ENCODE measurements at places on chromosomes 3 and 15. TPM values are rescaled to one million over a fixed set of nuclear protein-coding genes. Genes with fewer than 3 reads are reported as not detected.
A peak's percentile ranks its signal among the peaks of the same experiment; 100 is the strongest.

DNA sequence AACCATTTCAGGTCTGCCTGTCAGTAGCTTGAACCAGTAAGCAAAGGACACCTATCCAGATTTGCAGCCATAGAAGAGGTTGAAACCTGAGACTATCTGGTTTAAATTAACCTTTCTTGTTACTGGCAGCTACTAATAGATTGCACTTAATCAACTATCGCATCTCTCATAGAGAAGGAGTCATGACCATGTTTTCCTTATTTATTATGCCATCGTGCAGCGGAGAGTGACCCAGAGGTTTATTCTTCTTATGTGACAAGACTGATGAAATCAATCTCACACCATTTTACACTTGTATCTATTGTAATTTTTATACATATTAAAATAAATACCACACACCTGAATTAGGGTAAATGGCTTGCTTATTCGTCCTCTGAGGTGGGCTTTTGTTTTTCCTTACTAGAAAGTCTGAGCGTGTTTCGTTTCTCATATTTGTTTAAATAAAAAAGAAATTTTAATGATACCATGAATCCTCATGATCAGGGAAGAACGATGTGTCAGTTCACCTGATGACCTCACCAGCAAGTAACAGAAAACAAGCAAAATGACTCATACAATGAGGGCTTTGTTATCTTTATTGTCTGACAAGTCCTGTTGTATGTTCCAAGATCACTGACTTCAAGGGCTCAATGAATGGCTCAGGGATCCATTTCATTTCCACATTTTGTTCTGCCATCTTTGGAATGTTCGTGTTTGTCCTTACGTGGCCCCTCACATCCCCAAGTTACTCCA, 379.5 kb upstream of the DPH6 start:
- no peak for DNase-seq

DNA sequence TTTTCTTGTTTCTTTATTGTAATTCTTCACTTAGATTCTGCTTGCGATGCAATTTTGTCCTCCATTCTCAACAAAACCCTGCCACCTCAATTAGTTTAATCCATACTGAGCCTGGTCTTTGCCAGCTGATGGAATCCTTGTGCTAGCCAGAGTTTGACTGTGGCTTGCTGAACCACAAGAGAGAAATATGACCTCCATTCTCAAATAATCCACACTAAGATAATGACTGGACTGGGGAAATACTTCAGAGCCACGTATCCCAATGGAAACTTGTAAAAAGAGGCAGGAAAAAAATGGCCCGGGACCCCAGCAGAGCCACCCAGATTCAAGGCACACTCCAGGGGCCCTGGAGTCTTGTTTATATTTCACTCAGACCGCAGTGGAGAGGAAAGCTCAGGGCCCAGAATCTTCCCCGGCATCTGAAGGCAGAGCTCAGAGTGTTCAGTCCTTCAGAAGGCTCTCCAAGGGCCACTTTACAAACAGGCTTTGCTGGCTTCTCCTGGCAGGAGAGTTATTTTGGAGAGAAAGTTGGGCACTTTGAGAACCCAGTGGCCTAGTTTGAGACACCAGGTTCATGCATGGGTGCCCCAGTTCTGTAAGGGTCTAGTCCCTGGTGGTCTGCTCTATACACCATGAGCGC, 62.7 kb downstream of the SSUH2 start:
- no peak for DNase-seq

GRCh38 chr15:79724804-79725203, 172.0 kb downstream of the MTHFS start:
- DNase-seq, result no peak

GRCh38 chr3:124384527-124384926, 345.7 kb upstream of the UMPS start:
- no peak for DNase-seq

DNA sequence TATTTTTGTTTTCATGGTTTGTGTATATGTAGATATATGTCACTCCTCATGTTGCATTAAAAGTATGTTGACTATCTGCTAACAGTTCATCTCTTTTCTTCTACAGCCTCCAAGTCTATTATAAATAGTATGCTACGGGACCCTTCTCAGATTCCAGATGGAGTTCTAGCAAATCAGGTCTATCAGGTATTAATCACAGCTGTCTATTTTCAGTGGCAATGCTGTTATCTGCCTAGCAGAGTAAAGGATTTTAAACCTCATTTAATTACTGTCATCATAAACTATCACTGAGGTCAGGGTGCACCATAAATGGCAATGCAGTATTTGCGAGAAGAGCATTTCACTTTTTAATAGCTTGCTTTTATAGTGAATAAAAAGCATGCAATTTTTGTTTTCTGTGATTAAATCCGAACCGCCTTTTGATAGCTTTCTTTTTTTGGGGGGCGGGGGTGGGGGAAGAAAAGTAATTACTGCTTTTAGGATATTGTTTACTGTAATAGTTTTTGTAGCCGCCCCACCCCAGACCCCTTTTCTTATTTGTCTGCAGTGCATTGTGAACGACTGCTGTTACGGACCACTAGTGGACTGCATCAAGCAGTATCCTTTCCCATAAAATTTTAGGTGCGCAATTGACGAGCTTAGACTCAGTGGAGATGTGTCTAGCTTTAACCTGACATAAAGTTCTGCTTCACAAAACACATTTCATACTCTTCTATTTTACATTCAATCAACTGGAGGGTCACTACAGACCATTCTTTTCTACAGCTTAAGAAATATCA, 112.3 kb downstream of the CDIN1 start:
- DNase-seq, result no peak

GRCh38 chr15:95261546-95261945, 1030.2 kb downstream of the MCTP2 start:
- no peak for DNase-seq

DNA sequence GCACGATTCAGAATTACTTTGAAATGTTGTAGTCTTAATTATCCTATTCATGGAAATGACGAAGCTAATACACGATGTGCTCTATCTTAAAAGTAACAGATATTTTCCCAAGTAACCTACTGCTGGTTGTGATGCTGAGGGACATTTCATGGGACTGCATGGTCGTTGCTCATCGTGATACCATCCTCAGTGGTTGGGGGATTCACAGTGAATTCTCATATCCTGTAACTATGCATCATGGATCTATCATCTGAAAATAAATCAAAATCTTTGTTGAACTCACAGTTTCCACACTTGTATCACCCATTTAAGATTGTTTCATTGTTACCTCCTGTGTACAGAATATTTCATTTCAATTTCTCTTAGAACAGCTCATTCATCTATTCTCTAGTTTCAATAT, 84.7 kb downstream of the OPA1 start:
- no peak for DNase-seq

DNA sequence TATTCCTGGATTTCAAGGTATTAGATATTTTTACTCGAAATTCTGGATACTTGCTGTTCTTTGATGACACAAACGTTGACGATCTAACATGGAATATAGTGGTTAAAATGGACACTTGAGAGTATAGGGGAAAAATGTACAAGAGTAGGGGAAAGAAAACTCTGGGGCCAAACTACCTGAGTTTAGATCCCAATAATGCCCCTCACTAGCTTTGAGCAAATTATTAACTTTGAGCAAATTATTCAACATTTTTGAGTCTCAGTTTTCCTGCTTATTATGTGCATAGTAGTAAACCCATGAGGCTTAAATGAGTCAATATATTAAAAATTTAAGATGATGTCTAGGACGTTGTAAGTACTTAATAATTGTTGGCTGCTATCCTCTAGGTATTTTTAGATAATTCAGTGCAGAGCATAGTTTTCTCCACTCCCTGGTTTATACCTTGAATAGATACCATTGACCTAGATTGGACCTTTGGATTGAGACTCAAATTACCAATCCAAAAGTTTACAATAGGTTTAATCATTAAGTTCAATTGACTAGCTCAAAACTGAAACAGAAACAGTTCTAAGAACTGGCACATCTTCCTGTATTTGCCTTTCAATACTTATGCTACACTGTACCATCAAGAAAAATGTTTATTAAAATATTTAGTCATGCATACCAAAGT, 4.5 kb downstream of the ADGRG7 start:
- DNase-seq, result no peak

DNA sequence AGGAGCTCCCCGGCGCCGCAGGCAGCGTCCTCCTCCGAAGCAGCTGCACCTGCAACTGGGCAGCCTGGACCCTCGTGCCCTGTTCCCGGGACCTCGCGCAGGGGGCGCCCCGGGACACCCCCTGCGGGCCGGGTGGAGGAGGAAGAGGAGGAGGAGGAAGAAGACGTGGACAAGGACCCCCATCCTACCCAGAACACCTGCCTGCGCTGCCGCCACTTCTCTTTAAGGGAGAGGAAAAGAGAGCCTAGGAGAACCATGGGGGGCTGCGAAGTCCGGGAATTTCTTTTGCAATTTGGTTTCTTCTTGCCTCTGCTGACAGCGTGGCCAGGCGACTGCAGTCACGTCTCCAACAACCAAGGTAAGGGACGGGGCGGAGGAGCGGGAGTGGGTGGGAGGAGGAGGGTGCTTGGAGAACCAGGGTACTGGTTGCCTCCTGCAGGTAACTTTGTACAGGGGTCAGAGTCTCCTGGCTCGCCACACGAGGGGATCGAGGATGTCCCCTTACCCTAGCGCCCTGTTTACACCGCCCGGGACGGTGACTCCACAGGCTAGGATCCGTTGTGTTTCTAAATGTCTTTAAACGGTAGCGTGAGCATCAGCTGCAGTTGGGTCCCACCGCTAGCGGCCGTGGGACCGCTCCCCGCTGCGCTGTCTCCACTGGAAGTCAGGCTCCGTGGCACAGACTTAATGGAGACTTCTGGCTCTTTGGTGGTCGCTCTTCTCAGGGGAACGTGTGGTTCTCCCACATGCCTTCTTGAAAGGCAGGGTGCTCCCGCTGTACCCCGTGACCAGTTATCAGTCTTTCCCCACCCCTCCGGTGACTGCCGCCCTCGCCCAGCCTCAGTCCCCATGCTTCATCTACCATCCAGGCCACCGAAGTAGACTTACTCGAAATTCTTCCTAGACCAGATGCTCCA, 515 bp downstream of the EPHA6 start:
- DNase-seq, result peak; percentile 31

DNA sequence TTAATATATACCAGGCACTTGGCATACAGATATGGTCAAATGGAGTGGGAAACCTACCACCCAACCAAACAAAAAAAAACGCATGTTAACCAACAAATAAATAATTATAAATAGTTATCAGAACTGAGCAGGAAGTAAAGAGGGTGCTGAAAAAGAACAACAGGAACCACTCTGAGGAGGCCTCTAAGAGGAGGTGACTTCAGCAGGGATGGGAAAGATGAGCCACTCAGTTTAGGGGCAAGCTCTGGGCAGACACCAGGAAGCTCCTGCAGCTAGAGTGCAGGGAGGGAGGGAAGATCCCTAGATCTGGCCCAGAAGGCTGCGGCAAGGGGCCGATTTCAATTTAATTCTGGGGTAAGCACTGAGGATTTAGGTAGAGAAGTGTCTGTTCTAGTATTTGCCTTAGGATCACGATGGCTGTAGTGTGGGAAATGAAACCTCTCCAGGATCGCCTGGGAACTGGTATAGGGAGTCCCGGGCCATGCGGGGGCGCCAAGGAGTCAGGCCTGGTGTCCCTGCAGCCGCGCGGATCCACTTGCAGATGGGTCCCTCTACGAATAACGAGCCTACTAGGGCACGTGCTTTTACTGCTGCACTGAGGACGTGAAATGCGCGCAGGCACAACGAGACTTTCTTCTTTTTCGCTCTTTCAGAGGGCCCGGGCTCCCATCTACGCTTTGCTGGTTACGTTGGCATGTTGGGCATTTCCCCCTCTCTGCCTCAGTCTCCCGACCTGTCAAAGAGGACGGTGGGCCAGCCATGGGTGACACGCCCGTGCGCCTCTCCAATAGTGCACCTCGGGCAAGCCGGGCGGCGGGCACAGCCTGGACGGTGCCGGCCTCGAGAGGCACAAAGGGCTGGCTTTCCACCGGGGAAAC, 1.5 kb upstream of the LIMD1 start:
- peak; percentile 93 for DNase-seq

- no peak for DNase-seq
Measured at GRCh38 chr15:65962187-65962586, 92.9 kb downstream of the RAB11A start.

DNA sequence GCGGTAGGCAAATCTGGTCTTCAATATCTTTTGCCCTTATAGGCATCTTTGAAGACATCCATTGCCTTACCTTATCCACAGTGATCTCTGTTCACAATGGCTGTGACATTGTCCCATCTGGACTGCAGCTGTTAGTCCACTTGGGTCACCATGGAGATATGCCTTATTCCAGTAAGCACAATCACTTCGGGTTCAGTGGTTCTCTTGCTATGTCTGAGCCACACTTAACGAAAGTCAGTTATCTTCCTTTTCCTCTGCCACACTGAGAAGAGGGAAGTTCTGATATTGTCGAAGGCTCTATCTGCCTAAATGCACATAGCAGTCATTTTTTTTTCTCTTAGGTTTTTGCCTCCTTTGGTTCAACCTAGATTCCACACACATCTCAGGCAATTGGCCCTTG, 119.0 kb upstream of the SATB1 start:
- no peak for DNase-seq

DNA sequence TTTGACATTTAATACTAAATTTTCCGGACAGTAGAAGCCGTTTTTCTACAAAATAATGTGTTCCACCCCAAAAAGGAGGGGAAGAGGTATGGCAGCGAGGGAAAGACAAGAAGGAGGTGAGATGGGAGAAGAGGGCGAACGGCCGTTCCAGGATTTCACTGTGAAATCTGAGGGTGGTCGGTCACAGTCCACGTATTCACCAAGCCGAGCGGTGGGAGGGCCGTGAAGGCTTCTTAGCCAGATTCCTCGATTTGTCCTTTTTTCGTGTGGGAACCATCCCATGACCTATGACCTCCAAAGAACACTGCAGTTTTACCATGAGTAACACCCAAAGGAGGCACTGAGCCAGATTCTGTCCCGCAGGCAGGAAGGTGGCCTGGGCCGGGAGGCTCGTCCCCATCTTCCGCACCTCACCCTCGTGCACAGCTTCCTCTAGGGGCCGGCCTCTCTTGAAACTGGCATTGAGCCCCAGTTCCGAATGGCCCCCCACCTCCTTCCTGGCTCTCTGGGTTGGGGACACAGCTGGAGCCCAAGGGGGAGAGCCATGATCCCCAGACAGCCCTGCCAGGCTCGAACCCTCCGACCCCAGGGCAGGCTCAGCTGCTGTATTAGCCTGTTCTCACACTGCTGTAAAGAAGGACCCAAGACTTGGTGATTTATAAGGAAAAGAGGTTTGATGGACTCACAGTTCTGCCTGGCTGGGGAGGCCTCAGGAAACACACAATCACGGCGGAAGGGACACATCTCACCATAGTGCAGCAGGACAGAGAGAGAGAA, 23.7 kb downstream of the XXYLT1 start:
- no peak for DNase-seq

DNA sequence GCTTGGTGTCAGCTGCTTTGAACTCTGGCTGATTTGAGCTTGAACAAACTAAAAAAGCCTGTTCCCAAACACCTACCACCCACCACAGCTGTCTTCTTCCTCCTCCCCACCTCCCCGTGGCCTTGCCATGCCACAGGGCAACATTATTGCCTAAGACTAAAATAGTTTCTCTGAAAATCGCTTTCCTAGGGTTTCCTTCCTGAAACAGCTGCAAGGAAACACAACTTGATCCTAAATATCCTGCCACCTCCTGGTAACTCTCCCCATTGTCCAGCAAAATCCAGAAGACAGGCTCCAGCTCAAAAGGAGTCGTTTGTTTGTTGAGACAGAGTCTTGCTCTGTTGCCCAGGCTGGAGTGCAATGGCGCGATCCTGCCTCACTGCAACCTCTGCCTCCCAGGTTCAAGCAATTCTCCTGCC, 193.9 kb upstream of the TPM1 start:
- no peak for DNase-seq

ADGRG7 gene
- total RNA-seq, result not detected

ZNF197 gene
- 49.0 TPM for total RNA-seq

CDC25A gene
- 11.8 TPM for total RNA-seq

FBXW12 gene
- total RNA-seq, result 0.66 TPM

NR2E3 gene
- total RNA-seq, result 0.69 TPM

KLF15 gene
- total RNA-seq, result 0.74 TPM

TNFAIP8L3 gene
- total RNA-seq, result not detected

ACKR2 gene
- 0.64 TPM for total RNA-seq

Measured in glutamatergic neuron (in vitro differentiated cells).